ENCODE measurements at places on chromosomes 3 and 15. TPM values are rescaled to one million over a fixed set of nuclear protein-coding genes. Genes with fewer than 3 reads are reported as not detected.

MYLK gene
- 29.7 TPM for total RNA-seq

COL6A5 gene
- not detected for total RNA-seq

SLC28A2 gene
- 0.23 TPM for total RNA-seq

FOXB1 gene
- total RNA-seq = 0.64 TPM

GOLGA6L9 gene
- 5.8 TPM for total RNA-seq

SETD5 gene
- 69.4 TPM for total RNA-seq

CLRN1 gene
- not detected for total RNA-seq
